Mesenchymal stem cell (in vitro differentiated cells and primary cell): ENCODE measurements at places on chromosomes 3 and 15.

- DNase-seq, result peak; percentile 14
Observed at GRCh38 chr15:65412556-65412955, 10.2 kb downstream of the IGDCC4 start.

GRCh38 chr15:68277131-68277602, 378 bp upstream of the FEM1B start:
- no peak for DNase-seq

- DNase-seq, result no peak
Observed at GRCh38 chr15:57012556-57012955, 94.1 kb downstream of the TCF12 start.

- no peak for DNase-seq
Observed at GRCh38 chr15:73792415-73792814, 39.3 kb upstream of the INSYN1 start.

- DNase-seq, result no peak
Observed at GRCh38 chr3:62436785-62437184, 63.4 kb upstream of the FEZF2 start.
